Subcutaneous preadipocyte (primary cell): ENCODE measurements at places on chromosomes 1 and 21. TPM values are rescaled to one million over a fixed set of nuclear protein-coding genes. Genes with fewer than 3 reads are reported as not detected.

MIXL1 gene
- total RNA-seq = not detected in 2 replicates

TOR3A gene
- total RNA-seq = 26.1 and 30.1 TPM in 2 replicates

TRIM58 gene
- 0.98 and 4.0 TPM in 2 replicates for total RNA-seq

PLA2G2C gene
- not detected in 2 replicates for total RNA-seq

INSRR gene
- not detected in 2 replicates for total RNA-seq

C8B gene
- not detected in 2 replicates for total RNA-seq

CD84 gene
- under 0.01 TPM in 1 of 2 replicates, not detected in the other for total RNA-seq

FOXD3 gene
- not detected in 2 replicates for total RNA-seq

IL10RB gene
- total RNA-seq = 35.6 and 37.3 TPM in 2 replicates

CR1L gene
- total RNA-seq = not detected in 2 replicates

S100A2 gene
- 1.5 and 1.6 TPM in 2 replicates for total RNA-seq

TMCO4 gene
- total RNA-seq = 8.1 and 8.6 TPM in 2 replicates

COL24A1 gene
- under 0.01 and 0.20 TPM in 2 replicates for total RNA-seq

TSSK3 gene
- total RNA-seq = 1.1 and 1.2 TPM in 2 replicates

CDC7 gene
- total RNA-seq = 9.9 and 13.7 TPM in 2 replicates

KANK4 gene
- total RNA-seq = not detected in 2 replicates

MAP3K21 gene
- total RNA-seq = 1.1 and 3.7 TPM in 2 replicates

SIK1 gene
- total RNA-seq = under 0.01 and 0.39 TPM in 2 replicates

HS2ST1 gene
- 35.4 and 87.5 TPM in 2 replicates for total RNA-seq

TMEM52 gene
- total RNA-seq = 0.37 and 0.59 TPM in 2 replicates

IFI44L gene
- 13.6 and 15.2 TPM in 2 replicates for total RNA-seq

KLHDC9 gene
- total RNA-seq = 0.20 and 0.73 TPM in 2 replicates

TTLL7 gene
- 4.4 and 5.3 TPM in 2 replicates for total RNA-seq

TNFSF4 gene
- total RNA-seq = 0.73 and 1.8 TPM in 2 replicates

ICOSLG gene
- 0.37 and 0.39 TPM in 2 replicates for total RNA-seq

IRF6 gene
- total RNA-seq = not detected in 2 replicates

OR6F1 gene
- not detected in 2 replicates for total RNA-seq

TSHB gene
- total RNA-seq = not detected in 2 replicates

ACTA1 gene
- under 0.01 TPM in 1 of 2 replicates, not detected in the other for total RNA-seq

PGLYRP4 gene
- not detected in 2 replicates for total RNA-seq

IL24 gene
- not detected in 2 replicates for total RNA-seq

IL12RB2 gene
- 0.20 TPM in 1 of 2 replicates, not detected in the other for total RNA-seq

SESN2 gene
- total RNA-seq = 17.2 and 19.1 TPM in 2 replicates

RXRG gene
- total RNA-seq = not detected in 2 replicates

ARID4B gene
- 18.0 and 20.9 TPM in 2 replicates for total RNA-seq

KRTAP12-4 gene
- total RNA-seq = not detected in 2 replicates

C1orf87 gene
- total RNA-seq = not detected in 2 replicates

RGS16 gene
- 0.20 and 0.37 TPM in 2 replicates for total RNA-seq

KCNA3 gene
- total RNA-seq = under 0.01 and 0.37 TPM in 2 replicates

PDE9A gene
- 4.4 and 10.0 TPM in 2 replicates for total RNA-seq

SPATA17 gene
- 0.98 and 1.1 TPM in 2 replicates for total RNA-seq

SELP gene
- total RNA-seq = not detected in 2 replicates

LCE3E gene
- total RNA-seq = not detected in 2 replicates

LAX1 gene
- not detected in 2 replicates for total RNA-seq

FMO5 gene
- total RNA-seq = 0.78 and 1.8 TPM in 2 replicates

OR2T3 gene
- total RNA-seq = not detected in 2 replicates

SLC5A9 gene
- total RNA-seq = not detected in 2 replicates

C1QB gene
- not detected in 2 replicates for total RNA-seq

EXTL1 gene
- under 0.01 TPM in 2 replicates for total RNA-seq

COA6 gene
- 22.0 and 29.5 TPM in 2 replicates for total RNA-seq
